ENCODE measurements at places on chromosomes 2 and 18.

- no peak for DNase-seq
Observed at GRCh38 chr2:39739386-39739785, 39.7 kb downstream of the THUMPD2 start.

- no peak for DNase-seq
Observed at GRCh38 chr2:216281316-216281715, 91.0 kb downstream of the MARCHF4 start.

- DNase-seq = no peak
Observed at GRCh38 chr2:210611466-210611865, 55.1 kb downstream of the CPS1 start.

DNA sequence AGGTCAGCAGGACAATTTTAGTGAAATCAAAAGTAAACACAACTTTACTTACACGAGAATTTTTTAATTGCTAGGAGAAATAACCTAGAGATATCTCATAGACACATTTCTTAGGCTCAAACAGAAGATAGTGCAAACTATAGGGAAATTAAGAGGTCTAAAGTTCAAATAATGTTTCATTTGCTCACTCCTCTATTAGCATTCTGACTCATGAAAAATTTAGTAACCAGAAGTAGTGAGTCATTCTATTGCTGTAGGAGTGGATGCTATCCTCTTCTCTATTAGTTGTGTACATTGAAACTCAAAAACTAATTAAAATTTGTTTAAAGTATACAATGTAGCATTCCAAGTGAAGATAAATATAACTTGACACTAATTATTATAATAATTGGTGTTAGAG is 908.3 kb upstream of the TMEFF2 start:
- DNase-seq = no peak

- no peak for DNase-seq
Observed at GRCh38 chr2:112665113-112665780, 19.5 kb downstream of the SLC20A1 start.

GRCh38 chr2:45168711-45169338 is 159.6 kb upstream of the SIX2 start:
- no peak for DNase-seq
